Activated gamma-delta T cell treated with anti-CD3 and anti-CD28 coated beads, Interleukin-2, amount 50 U/mL, for 16 hours (primary cell): ENCODE measurements at places on chromosomes 12 and 14.
A peak's percentile ranks its signal among the peaks of the same experiment; 100 is the strongest.

- DNase-seq: peak; percentile 9
Measured at GRCh38 chr12:103901518-103902173, 28.6 kb upstream of the HSP90B1 start.

- DNase-seq: peak; percentile 48
Measured at GRCh38 chr12:6956021-6956727, 5.0 kb downstream of the PTPN6 start.

DNA sequence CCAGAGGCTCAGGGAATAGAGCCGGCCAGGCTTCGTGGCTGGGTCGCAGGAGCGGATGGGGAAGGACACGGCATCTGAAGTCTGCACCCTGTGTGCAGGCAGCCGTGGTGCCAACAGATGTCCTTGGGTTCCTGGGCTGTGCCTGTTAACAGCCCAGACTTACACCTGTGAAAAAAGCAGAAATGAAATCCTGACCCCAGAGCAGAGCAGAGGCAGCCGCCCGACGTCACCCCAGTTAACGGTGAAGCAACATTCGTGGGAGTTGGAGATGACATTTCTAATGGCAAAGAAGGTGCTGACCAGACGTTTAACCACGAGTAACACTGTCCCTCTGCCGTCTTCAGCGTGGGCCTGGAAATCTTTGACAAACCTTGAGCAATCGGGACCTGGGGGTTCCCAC, 200.3 kb upstream of the DIO3 start:
- DNase-seq: no peak

DNA sequence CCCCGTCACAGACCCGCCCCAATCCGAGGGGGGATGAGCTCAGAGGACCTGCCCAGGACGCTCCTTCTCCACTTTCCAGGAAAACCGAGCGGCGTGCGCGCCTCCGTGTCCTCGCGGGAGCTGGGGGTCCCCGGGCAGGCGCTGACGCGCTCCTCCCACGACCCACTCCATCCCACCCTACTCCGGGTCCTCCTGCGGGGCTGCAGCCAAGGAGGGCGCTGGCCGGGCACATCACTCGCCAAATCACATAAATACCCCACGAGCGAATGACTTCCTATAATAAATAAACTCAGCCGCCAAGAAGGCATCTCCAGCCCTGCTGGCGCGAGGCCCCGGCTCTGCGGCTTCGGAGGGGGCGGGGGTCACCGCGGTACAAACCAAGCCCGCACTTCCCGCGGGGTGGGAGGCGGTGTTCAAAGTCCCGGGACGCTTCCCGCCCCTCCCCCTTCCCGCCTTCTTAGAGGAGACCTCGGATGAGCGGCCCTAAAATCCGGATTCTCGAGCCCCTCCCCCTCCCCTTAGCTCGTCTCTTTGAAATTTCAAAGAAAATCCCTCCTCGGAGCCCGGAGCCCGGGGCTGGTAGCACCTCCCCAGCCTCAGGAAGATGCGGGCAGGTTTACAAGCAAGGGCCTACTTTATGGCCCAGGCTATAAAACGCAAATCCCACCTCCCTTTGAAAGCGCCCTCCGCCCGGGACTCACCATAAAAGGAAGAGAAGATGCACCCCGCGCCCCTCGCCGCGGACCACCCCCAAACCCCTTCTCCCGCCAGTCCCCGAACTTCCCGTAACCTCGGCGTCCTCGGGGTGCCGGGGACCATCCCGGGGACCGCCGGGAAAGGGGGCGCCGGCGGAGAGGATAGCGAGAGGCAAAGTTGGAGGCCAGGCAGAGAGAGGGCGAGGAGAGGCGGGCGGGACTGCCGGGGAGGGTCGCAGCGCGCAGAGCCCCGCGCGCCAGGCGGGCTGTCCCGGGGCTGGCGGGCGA, 712 bp upstream of the FZD10 start:
- no peak for DNase-seq

- DNase-seq: no peak
Measured at GRCh38 chr12:96336489-96336888, 63.8 kb downstream of the CDK17 start.

DNA sequence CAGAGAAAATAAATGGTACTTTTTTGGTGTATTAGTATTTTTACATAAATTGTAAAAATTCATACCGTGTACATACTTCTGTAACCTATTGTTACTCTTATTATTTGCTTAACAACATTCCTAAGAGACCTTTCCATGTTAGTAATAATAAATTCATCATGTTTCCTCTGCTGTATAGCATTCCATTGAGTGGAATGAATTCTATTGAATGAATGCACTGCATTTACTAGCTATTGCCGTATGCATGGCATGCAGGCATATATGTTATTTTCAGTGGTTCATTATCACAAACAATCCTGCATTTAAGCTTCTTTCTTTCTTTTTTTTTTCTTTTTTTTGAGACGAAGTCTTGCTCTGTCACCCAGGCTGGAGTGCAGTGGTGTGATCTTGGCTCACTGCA, 137.6 kb upstream of the TBX3 start:
- no peak for DNase-seq

DNA sequence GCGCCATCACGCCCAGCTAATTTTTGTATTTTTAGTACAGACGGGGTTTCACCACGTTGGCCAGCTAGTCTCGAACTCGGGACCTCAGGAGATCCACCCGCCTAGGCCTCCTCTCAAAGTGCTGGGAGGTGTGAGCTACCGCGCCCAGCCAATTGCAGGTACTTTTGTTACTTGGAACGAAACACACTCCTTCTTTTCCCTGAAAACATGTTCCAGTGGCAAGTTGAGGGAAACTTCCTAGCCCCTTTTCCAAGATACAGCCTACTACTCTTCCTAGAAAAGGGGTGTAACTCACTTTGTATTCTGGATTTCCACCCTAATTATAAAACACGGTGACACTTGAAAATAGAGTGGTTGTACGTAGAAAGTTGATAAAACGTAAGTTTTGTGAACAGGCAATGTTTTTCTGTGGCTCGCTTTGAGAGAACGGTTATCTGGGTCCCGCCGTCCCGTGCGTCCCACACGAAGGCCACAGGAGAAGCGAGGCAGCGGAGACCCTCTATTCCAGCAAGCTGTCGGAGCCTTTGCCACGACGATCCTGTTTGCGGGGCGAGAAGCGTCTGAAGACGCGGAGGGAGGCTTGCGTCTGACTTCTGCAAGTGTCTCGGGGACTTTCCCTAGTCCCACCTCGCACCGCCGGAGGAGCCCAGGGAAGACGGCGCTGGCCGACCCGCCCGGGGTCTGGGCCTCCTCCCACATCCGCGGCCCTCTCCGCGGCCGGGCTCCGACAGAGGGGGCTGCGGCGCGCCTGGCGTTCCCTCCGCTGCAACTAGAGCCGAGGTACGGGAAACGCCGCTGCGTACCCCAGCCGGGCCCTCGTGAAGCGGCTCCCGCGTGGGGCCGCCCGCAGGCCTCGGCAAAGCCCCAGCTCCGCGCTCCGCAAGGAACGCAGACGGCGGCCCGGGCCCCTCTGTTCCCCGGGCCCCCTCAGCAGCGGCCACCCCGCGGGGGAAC, 745 bp downstream of the CDCA4 start:
- DNase-seq: peak; percentile 53

- DNase-seq: no peak
Measured at GRCh38 chr14:81868172-81868571, 334.5 kb upstream of the SEL1L start.

GRCh38 chr12:115990241-115990640, 287.3 kb downstream of the MED13L start:
- DNase-seq: no peak

DNA sequence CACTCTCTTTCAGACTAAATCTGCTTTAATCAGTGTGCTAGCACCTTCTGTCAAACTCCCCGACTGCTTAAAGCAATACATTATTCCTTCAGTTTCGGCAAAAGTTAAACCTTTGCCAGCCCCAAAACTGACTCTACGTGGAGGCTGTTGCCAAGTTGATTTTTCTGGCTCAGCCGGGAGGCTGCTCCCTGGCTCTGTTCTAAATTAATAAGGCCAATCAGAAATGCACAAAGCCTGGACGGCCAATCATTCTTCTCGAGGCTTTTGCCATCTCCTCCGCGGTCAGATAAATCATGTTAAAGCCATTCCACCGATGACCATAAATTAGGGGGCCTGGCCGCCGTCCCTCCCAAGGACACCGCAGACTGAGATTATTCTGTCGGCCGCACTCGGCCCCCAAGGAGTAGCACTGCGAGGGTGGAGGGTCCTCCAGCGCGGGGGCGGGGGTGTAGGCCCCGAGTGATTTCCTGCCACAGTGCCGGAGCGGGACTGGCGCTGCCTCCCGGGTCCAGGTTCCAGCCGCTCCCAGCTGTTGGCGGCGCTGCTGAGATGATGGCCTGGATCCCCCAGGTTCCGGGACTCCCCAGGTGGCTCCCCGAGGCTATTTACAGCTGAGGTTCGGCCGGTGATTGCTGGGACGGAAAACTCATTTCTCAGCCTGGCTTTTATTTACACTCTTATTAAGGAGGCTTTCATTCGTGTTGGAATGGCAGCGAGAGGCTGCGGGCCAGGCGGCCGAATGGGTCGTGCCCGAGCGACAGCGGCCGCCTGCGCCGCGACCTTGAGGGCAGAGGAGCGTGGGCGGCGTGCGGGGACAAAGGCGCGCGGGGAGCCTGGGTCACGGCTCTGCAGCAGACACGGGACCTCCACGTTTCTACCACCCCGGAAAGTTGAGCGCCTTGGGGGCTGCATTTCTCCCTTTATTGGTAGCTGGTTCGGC, 165.1 kb downstream of the MON2 start:
- DNase-seq: no peak

- no peak for DNase-seq
Measured at GRCh38 chr12:5989621-5990020, 44.6 kb upstream of the ANO2 start.

DNA sequence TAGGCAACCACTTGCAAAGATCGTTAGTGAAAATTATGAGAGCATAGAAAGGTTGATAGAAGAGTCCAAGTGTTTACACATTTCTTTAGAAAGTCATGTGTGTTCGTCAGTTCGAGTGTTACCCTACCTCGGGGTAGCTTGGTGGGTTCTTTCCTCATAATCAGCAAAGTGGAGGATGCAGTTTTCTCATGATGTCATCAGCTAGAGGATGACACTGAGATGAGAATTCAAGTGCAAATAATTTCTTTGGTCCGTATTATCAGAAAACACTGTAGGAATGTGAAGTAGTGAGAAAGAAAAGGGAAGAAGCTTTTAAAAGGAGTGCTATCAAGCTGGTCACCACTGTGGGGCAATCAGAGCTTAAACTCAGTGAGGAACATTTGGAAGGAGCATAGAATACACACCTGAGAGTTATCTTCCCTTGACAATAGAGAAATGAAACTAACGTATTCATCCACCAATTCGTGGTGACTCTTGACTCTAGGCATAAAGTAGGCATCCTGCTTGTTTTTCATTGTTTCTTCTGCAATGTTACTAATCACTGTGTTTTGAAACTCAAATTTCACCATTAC, 1340.9 kb upstream of the TMEM132C start:
- no peak for DNase-seq

DNA sequence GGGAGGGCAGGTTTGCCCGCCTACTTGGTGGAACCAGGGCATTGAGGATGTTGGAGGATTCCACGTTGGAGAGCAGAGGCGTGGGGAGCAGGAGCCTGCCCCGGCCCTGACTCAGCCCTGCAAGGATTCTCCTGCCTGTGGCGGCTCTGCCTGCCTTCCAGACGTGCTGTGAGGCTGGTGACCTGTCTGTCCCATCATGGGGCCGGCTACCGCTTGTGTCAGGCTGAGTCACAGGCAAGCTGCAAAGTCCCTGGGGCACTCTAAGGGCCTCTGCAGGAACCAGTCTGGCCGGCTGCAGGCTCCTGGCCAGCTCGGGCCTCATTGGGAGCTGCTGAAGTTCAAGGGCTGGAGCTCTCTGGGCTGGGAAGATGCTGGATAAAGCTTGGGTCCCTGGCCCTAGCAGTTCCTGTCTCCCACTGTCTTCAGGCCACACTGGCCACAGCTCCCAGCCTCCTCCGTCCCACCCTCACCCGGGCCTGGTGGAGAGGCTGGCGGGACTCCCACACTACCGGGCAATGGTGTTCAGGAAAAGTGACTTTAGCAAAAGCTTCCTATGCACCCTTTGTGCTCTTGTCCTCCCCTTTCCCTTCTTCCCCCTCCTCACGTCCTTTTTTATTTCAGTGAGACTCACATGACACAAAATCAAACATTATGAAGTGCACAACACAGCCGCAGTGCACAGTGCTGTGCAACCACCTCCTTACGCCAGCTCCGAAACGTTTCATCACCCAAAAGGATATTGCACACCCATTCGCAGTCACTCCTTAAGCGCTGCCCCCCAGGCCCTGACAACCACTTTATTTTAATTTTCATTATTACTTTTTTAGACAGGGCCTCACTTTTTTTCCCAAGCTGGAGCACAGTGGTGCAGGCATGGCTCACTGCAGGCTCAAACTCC, 22.0 kb upstream of the ULK1 start:
- DNase-seq: no peak

DNA sequence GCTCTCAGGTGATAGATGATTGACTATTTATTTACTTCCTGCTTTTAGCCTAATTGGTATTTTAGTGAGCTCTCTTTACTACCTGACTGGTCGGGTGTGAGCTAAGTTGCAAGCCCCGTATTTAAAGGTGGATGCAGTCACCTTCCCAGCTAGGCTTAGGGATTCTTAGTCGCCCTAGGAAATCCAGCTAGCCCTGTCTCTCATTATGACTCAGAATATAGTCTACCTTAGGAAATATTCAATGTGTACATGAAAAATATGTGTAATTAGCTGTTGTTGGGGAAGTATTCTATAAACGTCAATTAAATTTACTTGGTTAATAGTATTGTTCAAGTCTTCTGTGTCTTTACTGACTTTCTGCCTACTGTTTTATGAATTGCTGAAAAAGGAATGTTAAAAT, 306.9 kb upstream of the DIO2 start:
- no peak for DNase-seq

DNA sequence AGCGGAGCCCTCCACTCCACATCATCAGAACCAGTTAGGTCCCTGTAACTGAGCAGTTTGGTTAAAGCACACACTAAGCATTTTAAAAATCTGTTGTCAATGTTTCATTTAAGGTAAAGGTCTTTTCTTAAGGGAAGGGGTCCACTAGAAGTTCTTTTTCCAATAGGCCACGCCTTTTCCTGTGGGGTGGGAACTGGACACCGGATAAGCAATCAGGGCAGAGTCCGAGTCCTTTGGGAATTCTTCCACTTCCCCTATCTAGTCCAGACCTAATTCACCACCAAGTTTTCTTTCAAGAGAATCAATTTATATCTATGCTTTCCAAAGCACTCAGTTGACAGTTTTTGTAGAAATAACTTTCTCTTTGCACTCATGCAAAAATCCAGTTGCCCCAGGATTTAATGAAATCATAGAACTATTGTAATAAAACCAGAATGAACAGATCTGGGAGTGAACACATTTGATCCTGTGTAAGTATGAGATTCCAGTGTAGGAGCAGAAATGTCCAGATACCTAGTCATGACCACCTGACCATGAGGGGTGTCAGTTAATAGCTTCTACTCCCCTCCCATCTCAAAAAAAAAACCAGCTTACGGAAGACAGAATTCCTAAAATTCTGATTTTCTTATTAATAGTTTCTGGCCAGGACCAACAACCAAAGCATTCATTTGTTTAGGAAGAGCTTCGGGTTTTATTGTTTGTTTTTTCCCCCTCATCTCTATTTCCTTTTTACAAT, 11.7 kb downstream of the VPS37B start:
- no peak for DNase-seq
